Trophoblast cell (in vitro differentiated cells and primary cell): ENCODE measurements at places on chromosomes 13 and 19.
A peak's percentile ranks its signal among the peaks of the same experiment; 100 is the strongest.

GRCh38 chr19:11194656-11195558 is 2.4 kb downstream of the KANK2 start:
- H3K36me3 ChIP-seq, result peaks cover 15% of the 10 kb centered on the region
- no peaks in the 10 kb centered on the region for H3K27me3 ChIP-seq
- H3K4me1 ChIP-seq, result peaks cover 2% of the 10 kb centered on the region
- no peak overlapping the region for H3K27ac ChIP-seq

DNA sequence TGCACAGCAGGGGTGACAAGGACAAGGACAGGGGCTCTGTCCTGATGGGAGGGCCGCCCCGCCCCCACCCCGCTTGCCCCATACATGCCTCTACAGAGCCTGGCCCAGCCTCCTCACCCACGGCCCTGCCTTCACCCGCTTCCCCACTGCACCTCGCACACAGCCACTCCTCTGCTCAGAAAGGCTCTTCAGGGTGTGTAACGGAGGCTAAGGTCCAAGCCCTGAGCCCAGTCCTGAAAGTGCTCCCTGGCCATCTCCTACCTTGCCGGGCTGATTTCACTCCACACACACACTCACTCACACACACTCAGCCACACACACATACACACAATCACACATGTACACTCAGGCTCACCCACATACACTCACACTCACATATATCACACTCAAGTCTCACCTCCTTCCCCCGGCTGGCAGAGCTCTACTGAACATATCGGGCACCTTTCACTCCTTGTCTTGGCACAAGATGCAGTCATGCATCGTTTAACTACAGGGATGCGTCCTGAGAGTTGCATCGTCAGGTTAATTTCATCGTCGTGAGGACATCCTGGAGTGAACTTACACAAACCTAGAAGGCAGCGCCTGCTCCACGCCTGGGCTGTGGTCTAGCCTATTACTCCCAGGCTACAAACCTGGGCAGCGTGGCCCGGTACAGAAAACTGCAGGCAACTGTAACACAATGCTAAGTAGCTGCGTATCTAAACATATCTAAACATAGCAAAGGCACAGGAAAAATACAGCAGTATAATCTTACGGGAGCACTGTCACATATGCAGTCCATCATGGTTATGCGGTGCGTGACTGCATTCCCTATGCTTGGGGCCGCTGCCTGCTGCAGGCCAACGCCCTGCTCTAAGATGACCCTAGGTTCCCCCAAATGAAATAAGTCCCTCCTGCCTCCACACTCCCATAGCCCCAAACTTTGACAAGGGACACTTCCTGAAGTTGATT is 13.1 kb downstream of the EPS15L1 start:
- H3K36me3 ChIP-seq, result no peaks in the 10 kb centered on the region
- no peak for DNase-seq
- peaks cover 36% of the 10 kb centered on the region for H3K4me1 ChIP-seq
- H3K4me3 ChIP-seq, result no peak overlapping the region
- no peaks in the 10 kb centered on the region for H3K27me3 ChIP-seq

DNA sequence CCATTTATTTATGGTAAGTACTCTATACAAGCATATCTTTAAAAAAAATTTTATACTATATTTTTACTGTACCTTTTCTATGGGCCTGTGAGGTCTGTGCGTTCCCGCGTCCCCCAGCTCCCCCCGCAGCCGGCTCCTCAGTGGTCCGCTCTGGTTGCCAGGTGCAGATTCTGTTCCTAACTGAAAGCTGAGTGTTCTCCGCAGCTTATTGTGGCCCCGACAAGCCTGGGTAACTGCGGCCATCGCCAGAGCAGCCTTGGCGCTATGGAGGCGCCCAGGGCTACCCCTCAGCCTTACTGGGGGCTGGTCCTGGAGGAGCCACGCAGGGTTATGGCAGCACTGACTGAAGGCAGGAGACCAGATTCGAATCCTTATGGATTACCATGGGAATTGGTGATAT is 896.8 kb downstream of the PCDH17 start:
- H3K36me3 ChIP-seq, result no peaks in the 10 kb centered on the region
- no peak overlapping the region for H3K4me3 ChIP-seq
- no peaks in the 10 kb centered on the region for H3K4me1 ChIP-seq
- no peaks in the 10 kb centered on the region for H3K27me3 ChIP-seq
- no peak for DNase-seq

- no peak overlapping the region for H3K27ac ChIP-seq
- H3K4me3 ChIP-seq, result no peak overlapping the region
- H3K27me3 ChIP-seq, result no peaks in the 10 kb centered on the region
- no peaks in the 10 kb centered on the region for H3K36me3 ChIP-seq
- no peak for DNase-seq
Observed at GRCh38 chr13:107450431-107450830, 764.9 kb downstream of the LIG4 start.

DNA sequence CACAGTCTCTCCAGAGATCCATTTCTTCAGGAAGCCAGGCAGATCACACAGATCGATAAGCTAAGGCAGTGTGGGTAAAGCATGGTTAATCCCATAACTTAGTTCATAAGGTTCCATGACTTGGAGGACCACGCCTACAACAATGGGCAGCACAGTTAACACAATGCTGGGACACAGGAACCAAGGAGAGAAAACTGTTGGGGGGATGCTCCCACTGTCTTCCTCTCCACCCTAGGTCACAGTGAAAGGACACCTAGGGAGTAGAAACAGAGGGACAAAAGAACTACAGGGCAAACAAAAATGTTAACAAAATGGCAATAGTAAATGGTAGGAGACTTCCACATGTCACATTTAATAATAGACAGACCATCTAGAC is 20.8 kb upstream of the ZNF181 start:
- no peaks in the 10 kb centered on the region for H3K4me1 ChIP-seq
- DNase-seq, result no peak
- H3K27ac ChIP-seq, result no peak overlapping the region
- H3K36me3 ChIP-seq, result no peaks in the 10 kb centered on the region
- H3K27me3 ChIP-seq, result no peaks in the 10 kb centered on the region
- H3K4me3 ChIP-seq, result no peak overlapping the region

DNA sequence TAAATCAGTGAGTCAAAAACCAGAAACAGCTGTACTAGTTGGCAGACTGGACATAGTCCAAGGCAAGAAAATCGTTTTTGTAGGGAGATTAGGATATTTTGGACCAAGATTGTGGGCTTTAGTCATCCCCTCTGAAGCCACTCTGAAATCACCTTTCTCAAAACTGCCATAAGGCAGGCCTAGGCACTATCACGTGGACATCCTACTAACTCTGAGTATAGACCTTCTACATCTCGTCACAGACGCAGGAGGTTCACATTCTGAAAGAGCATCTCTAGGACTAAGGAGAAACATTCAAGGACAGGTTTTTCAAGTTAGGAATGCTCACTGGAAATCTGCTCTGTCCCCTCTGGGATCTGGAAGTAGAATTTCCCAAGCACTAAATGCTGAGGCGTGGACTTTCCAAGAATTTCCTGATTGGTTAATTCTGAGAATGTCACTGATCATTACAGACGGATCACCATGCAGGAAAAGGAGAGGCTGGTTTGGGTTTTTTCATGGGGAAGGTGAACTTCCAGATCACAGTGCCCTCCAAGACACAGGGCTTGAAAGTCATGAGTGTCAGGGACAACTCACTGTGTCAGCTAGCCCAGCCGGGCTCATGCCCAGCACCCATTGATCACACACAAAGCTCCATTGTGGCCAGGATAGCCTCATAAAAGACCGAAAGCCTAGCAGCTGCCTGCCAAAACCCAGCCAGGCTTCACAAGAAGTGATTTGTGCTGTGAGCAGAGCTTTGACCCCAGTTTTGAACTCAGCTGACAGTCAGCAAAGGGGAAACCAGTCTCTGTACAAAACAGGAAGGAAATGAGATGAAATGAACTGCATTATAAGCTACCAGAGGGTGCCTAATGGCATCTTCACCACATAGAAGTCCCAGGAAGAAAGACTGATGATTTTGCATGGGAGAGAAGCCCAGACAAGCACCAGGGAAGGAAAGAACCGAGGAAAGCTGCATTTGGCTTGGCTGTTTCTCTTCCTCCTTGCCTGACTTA is 2.7 kb upstream of the RUBCNL start:
- no peak overlapping the region for H3K4me3 ChIP-seq
- no peaks in the 10 kb centered on the region for H3K36me3 ChIP-seq
- H3K27ac ChIP-seq, result peak overlapping the region; percentile 20
- peaks cover 23% of the 10 kb centered on the region for H3K4me1 ChIP-seq
- no peak for DNase-seq
- no peaks in the 10 kb centered on the region for H3K27me3 ChIP-seq

GRCh38 chr13:24180750-24181377 is 20.3 kb downstream of the SPATA13 start:
- DNase-seq, result no peak
- no peak overlapping the region for H3K4me3 ChIP-seq
- H3K4me1 ChIP-seq, result no peaks in the 10 kb centered on the region

- no peaks in the 10 kb centered on the region for H3K27me3 ChIP-seq
- H3K36me3 ChIP-seq, result no peaks in the 10 kb centered on the region
- H3K4me1 ChIP-seq, result no peaks in the 10 kb centered on the region
- DNase-seq, result no peak
- no peak overlapping the region for H3K27ac ChIP-seq
Observed at GRCh38 chr13:71148396-71148795, 718.6 kb downstream of the DACH1 start.

DNA sequence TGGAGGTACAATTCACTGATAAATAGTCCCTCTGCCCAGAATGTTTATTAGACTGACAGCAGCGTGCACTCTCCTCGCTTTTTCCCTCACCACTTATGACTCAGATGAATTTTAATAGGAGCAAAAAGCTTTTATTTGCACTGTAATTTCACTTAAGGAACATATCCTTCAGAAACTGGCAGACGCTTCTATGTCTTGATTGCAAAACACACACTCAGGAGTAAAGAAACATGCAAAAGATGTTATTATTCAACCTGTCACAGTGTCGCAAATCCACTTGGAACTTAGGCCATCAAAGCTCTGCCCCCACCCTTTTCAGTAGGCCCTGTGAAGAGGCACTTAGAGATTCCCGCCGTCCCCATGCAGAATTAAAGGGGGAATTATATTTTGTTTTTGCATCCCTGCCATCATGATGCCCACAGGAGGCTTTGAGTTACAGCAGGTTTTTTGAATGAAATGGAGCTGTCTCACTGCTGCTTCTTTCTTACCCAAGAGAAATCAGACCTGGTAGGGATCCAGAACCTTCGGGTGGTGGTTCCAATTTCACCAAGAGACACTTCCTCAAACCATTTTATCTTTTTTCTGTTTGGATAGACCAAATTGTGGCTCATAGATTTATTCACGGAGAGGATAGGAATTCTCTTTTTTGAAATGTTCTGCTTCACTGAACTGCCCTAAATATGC is 74.5 kb downstream of the GGACT start:
- H3K4me1 ChIP-seq, result no peaks in the 10 kb centered on the region
- H3K4me3 ChIP-seq, result no peak overlapping the region
- H3K36me3 ChIP-seq, result no peaks in the 10 kb centered on the region
- no peak overlapping the region for H3K27ac ChIP-seq
- no peaks in the 10 kb centered on the region for H3K27me3 ChIP-seq

- no peaks in the 10 kb centered on the region for H3K36me3 ChIP-seq
- peaks cover 15% of the 10 kb centered on the region for H3K4me1 ChIP-seq
- peak; percentile 70 for DNase-seq
- H3K27ac ChIP-seq, result peak overlapping the region; percentile 41
- H3K4me3 ChIP-seq, result no peak overlapping the region
Observed at GRCh38 chr13:98300956-98301641, 124.0 kb upstream of the RNF113B start.

DNA sequence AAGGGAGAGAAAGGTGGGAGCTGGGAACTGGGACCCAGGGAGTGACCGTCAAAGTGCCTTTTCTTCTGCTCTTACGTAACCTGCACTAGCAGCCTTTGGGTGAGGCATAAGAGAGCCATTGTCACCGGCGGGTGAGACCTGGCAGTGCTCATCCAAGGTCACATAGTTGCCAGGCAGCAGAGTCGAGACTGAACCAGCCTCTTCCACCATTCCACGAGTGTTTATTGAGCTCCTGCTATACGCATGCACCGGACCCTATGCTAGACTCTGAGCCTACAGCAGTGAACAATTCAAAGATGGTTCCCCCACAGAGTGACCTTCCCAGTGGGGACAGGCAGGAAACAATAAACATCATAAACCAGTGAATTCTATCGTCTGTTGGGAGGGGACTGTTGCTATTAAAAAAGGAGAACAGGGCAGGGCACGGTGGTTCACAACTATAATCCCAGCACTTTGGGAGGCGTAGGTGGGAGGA is 18.6 kb upstream of the STRN4 start:
- H3K4me3 ChIP-seq, result no peak overlapping the region
- no peak for DNase-seq
- no peaks in the 10 kb centered on the region for H3K4me1 ChIP-seq
- H3K27ac ChIP-seq, result no peak overlapping the region
- H3K36me3 ChIP-seq, result no peaks in the 10 kb centered on the region

DNA sequence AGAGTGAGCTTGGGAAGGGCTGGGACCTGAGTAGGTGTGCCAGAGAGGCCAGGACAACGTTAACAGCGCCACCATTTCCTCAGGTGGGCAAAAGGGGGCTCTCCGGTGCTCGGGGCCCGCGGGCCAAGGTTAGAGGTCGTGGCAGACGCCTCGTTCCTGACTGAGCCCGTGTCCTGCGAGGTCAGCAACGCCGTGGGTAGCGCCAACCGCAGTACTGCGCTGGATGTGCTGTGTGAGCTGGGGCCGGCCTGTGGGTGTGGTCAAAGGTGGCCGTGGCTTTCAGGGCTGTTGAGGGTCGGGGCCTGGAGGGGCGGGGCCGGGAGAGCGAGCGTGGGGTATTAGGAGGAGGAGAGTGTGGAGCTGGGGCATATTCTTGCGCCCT is 3.7 kb downstream of the KIRREL2 start:
- no peak for DNase-seq
- no peak overlapping the region for H3K27ac ChIP-seq
- peaks cover 6% of the 10 kb centered on the region for H3K4me1 ChIP-seq
- H3K27me3 ChIP-seq, result peaks cover 40% of the 10 kb centered on the region
- no peaks in the 10 kb centered on the region for H3K36me3 ChIP-seq

DNA sequence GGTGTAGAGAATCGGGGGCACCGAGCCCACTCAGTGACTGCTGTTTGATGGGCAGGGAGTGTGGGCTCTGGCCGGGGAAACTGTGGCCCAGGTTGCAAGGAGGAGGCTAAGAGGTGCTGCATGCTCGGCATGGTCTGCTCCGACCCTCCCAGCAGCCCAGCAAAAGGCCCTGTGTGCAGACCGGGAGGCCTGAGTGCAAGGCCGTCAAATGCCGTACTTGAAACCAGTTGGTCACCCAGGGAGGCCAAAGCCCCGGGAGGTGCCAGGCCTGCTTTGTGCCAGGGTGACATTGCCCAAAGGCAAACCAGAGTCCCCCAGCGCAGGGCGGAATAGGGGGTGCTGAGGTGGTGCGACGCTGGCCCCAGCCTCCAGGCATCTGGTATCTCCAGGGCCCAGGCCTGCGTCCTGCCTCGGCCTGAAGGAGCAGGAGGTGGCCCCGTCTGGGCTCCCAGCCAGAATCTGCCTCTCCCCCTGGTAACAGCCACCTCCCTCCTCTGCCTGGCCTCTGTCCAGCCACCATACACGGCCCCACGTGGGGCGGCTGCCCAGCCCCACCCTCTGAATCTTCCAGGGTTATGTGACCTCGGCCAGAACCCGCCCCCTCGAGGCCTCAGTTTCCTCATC is 4.0 kb downstream of the PIK3R2 start:
- peaks cover 17% of the 10 kb centered on the region for H3K4me1 ChIP-seq
- H3K36me3 ChIP-seq, result peaks cover 39% of the 10 kb centered on the region
- no peak for DNase-seq
- no peaks in the 10 kb centered on the region for H3K27me3 ChIP-seq
- H3K27ac ChIP-seq, result no peak overlapping the region
